CD4-positive, alpha-beta T cell (primary cell): ENCODE measurements at places on chromosomes 3 and 15.

GRCh38 chr15:38253351-38253781 lies 730 bp downstream of the SPRED1 start:
- no peak for DNase-seq

DNA sequence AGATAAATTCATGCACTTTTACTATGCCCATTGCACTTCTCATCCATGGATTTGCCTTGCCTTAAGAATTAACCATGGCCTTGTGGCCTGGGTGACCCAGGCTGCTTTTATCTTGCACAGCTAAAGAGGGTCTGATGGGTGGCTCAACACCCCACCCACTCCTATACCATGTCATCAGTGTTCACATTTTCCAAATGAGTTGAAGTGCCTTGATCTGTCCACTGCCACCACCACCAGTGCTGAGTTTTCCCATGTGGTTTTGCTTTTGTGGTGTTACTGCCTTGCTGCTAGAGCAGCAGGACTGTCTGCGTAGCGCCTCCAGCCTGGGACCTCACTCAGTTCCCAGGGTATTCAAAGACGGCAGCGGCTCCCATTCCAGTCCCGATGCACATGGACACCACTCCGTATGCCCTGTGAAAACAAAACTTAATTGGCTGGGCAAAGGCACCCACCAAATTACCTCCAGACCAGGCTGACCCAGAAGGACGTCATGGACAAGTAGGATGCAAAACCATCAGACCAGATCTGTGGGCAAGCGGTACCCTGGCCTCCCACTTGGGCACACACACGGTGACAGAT lies 14.1 kb downstream of the ACAA1 start:
- DNase-seq: no peak

DNA sequence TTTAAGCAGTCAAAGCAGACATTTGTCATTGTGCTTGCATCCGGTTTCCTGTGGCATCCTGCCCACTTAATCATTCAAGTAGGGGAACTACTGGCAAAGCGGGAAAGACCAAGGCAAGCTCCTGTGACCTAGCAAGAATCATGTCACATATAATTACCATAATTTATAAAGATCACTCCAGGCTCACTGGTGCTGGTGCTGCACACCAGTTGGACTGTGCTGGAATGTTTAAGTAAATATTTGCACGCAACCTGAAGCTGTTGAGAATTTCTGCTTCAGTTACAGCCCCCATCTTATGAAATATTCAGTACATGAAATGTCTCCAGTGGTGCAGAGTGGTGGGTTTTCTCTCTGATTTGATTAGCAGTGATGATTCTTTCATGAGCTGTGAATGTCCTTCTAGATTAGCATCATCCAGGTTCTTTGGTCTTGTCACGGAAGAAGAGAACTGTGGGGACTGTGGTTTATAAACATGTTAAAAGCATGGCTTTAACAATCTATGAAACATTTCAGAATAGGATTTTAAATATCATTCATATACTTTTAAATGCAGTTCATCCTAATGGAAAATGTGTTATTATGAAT lies 621.3 kb upstream of the EPHA6 start:
- DNase-seq: no peak

GRCh38 chr3:52979190-52979983 lies 66.5 kb downstream of the SFMBT1 start:
- no peak for DNase-seq

DNA sequence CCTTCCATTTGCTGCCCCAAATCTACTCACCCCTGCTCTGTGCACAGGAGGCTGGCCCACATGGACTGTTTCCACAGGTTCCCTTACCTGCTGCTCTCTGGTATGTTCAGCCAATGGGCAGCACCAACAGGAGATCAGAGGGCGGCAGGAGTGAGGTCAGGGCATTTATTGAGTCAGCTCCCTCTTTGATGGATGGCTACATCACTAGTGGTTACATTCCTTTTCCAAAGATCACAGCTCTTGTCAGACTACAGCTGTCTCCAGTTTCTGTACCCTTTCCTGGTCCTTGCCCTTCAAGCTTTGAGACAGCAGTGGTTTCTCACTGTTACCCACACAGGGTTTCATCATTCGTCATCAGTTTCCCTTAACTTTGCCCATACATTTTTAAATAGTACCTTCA lies 325.1 kb downstream of the SUCLG2 start:
- DNase-seq: no peak

- DNase-seq: no peak
These were observed 291.6 kb upstream of the GADL1 start for GRCh38 chr3:31186041-31186440.

- DNase-seq: no peak
These were observed 28.8 kb downstream of the LYZL4 start for GRCh38 chr3:42381551-42382082.
